Epithelial cell of proximal tubule (primary cell): ENCODE measurements at places on chromosomes 12 and 14. TPM values are rescaled to one million over a fixed set of nuclear protein-coding genes. Genes with fewer than 3 reads are reported as not detected.

DNA sequence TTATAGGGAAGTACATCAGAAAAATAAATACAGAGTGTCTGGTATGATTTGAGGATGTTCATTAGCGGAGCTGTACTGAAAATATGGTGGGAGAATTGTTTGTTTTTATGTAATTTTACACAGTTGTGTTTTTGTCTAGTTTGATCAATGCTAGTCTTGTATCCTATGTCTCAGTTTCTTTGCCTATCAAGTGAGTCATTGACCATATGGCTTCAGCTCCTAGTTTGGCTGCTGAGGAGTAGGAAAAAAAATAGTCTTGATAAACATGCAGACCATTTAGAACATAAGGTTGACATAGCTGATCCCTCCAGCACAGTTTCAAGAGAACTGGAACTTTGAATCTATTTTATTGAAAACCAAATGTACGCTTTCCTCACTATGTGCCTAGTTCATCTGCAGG, 1292.1 kb upstream of the FLRT2 start:
- DNase-seq: no peak

GRCh38 chr12:674272-674781, 11.1 kb upstream of the NINJ2 start:
- DNase-seq: no peak

DNA sequence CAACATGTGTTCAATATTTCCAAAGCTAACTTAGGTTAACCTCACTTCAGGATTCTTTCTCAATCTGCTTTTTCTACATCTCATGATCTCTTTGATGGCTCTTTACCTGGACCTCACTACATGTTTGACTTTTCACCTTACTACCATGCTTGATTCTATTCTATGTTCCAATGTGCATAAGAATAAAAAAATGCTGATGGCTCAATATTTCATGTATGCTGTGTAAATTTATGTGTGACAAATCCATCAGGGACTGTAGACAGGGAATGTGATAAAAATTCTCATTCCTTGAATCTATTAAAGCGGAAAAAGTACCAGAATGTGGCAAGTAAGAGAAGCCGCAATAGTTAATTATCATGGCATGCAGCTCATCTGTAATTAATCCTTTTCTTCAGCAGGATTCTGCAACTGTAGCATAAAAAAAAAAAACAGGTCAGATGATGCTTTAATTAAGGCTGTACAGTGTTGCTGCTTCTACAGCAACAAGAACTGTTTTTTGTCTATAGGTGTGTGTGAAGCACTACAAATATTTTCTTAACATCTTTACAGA, 276.9 kb upstream of the PRKD1 start:
- DNase-seq: no peak

DNA sequence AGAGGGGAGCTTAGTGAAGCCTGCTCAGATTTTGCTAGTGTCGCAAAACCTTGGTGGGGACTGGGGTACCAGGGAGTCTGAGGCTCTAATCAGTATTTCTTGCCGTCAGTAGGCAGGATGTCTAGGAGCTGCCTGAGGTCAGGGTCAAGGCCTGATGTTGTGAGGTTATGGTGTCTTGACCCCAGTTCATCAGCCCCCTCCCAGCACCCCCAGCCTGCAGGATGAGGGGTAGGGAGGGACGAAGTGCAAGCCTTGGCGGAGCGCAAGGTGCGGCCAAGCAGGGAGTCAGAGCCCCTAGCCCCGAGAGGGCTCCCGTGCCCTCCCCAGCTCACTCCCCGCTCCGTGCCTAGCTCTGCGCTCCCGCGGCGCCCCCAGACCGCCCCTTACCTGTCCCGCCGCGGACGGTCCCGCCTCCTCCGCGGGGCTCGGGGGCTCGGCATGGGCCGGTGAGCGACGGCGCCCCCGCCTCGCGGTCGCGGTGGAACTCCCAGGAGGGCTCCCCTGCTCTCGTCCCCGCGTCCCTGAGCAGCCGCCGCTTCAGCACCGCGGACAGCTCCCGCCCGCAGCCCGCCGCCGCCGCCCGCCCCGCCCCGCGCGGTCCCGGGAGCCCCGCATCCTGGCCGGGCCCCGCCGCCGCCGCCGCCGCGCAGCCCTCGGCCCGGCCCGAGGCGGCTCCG, 347 bp downstream of the SYNDIG1L start:
- no peak for DNase-seq

- no peak for DNase-seq
Measured at GRCh38 chr12:125773033-125773640, 707.9 kb downstream of the AACS start.

GRCh38 chr12:13339538-13339937, 143.0 kb downstream of the EMP1 start:
- peak; percentile 87 for DNase-seq

DNA sequence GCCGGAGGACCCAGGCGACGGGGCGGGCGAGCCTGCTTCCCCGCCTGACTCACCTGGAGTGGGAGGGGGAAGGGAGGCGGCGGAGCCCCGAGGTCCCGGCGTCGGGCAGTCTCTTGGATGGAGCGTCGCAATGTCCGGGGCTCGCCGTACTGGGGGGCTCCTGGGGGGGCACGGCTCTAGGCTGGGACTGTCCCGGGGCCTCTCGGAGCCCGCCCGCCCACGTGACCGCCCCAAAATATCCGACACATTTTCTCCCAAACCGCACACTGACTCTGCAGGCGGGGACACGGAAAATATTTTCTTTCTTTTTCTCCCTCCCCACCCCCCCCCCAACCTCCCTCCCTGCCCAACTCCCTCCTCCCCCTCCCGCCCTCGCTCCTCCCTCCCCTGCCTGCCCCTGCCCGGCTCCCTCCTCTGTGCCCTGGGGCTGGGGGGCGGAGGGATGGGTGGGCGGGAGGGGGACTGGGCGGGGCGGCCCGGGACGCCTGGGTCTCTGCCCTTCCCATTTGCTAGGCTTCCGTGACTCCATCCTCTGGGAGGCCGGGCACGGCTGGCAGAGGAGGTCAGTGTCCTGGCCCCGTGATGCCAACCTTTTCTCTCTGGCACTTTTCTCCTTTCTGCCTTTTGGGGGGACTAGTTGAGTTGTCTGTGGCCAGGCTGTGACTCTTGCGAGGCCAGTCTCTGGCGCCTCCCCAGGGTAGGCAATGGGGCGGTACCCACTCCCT, at the start of gene RARG:
Gene RARG, minus strand, starts transcription at position 289 of the 725 bp plus-strand sequence. CDS start 4,664 bp downstream, outside the sequence.
- no peak for DNase-seq

The LRRK2 gene
- total RNA-seq: 0.43 and 0.52 TPM in 2 replicates

The ADCY4 gene
- 1.6 and 8.0 TPM in 2 replicates for total RNA-seq

The FGD6 gene
- 21.6 and 32.2 TPM in 2 replicates for total RNA-seq

The FBLN5 gene
- total RNA-seq: 2.2 and 4.8 TPM in 2 replicates

The NEDD1 gene
- 30.6 and 37.2 TPM in 2 replicates for total RNA-seq

The WDR20 gene
- total RNA-seq: 12.4 and 13.8 TPM in 2 replicates

The SSTR1 gene
- 0.06 and 0.87 TPM in 2 replicates for total RNA-seq

The LETMD1 gene
- total RNA-seq: 20.3 and 29.2 TPM in 2 replicates
